ENCODE measurements at places on chromosomes 1 and 21.

- DNase-seq, result no peak
These were observed 107.7 kb upstream of the SLC5A9 start for GRCh38 chr1:48114596-48115382.

- no peak for DNase-seq
These were observed 7.5 kb downstream of the SLC19A1 start for GRCh38 chr21:45534636-45535331.

- no peak for DNase-seq
These were observed 7.9 kb downstream of the MIB2 start for GRCh38 chr1:1623181-1623630.

DNA sequence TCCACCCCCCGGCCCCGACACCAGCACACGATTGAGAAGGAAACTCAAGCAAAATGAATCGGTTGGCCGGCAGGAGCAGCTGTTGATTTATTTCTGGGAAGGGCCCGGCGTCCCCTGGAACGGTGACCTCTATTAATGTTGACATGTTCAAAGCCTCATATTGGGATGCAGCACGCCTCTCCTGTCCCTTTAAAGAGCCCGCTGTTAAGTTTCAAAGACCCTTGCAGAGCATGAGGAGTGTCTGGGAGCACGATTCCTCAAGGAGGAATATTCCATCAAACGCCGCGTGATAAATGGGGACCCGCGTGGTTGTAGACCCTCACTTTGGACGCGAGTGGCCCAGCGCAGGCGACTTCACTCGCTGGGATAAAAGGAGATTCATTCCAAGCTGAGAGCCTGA, 21.5 kb upstream of the ACTL8 start:
- no peak for DNase-seq

- DNase-seq, result no peak
These were observed 6.4 kb downstream of the TCHH start for GRCh38 chr1:152108882-152109222.

DNA sequence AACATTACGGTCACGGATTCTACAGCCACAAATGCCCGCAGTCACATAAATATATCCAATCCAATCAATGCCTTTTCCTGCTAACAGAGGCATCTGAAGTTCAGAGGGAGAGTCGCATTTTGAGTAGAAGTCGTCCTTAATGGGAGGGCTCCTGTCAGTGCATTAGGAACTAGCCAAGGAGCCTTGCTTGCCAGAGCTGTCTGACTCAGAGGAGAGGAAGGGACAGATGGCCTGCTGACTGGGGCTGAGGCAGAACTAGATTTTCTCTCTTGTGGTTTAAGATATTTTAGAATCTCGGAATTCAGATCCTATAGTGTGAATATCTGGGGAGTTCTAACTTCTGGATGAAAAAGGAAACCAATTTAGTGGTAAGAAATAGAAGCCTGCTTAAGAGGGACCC, 10.6 kb downstream of the XKR8 start:
- no peak for DNase-seq

DNA sequence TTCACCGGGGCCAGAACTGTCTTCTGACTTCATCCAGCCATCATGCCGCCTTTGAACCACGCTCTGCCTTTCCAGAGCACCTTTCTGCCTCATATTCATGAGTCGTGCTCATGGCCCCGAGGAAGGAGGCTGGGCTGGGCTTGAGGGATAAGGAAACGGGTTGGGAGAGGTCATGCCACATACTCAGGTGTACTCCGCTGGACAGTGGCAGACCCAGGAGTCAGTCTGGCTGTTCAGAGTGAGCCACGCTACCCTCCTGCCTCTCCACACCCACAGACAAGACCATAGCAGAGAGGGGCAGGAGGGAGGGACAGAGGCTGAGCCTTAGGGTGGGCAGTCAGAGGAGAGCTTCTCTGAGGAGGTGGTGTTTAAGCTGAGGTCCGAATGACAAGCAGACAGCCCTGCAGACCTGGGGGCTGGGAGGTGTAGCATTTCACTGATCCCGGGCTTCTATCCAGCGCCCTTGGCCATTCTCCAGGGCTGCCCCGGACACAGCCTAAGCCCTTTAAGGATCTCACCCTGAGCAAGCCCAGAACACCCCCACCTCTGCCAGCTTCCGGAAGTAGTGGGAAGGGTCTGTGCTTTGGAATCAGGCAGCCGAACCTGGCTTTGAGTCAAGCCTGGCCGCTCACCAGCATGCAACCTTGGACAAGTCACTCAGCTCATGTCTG, 102.3 kb downstream of the LACTBL1 start:
- DNase-seq, result no peak

- DNase-seq, result no peak
These were observed 42.0 kb downstream of the ELK4 start for GRCh38 chr1:205589618-205590456.

GRCh38 chr1:176719447-176719846, 256.5 kb downstream of the PAPPA2 start:
- no peak for DNase-seq

- DNase-seq, result no peak
These were observed 3.1 kb downstream of the CTXND2 start for GRCh38 chr1:150890033-150890416.

- DNase-seq, result no peak
These were observed 1569.0 kb upstream of the B3GALT2 start for GRCh38 chr1:194755241-194755994.

DNA sequence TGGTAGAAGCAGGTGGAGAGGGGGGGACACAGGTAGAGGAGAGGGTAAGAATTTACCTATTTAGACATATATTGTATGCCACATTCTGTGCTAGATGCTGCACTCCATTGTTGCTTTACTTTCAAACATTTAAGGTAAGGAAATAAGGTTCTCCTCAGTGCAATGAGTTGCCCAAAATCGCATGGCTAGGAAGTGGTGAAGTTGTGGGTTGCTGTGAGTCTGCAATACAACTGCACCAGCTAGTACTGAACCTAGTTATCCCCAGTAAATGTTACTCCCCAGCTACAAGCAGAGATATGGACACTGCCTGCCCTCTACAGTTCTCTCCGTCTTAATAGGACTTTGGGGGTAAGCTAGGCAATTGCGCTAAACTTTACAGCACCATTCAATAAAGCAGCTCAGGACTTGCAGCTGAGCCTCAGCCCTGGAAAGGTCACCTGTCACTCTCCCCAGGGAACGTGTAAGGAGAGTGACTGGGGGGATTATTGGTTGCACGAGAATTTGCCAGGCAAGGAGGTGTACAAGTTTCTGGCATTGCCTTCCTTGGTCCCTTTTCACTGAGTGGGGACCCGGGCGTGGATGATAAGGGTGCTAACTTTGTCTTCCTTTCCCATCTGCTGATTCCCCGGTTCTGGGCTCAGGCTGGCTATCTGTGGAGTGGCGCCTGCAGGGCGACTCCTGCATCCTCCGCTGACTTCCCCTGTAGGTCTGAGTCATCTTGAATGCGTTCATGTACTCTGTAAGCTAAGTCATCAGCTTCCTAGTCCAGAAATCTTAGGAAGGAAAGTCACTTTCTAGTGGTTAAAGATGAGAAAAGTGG, 71.3 kb upstream of the CNTN2 start:
- no peak for DNase-seq

GRCh38 chr21:24023936-24024335, 1583.3 kb downstream of the MRPL39 start:
- DNase-seq, result no peak

DNA sequence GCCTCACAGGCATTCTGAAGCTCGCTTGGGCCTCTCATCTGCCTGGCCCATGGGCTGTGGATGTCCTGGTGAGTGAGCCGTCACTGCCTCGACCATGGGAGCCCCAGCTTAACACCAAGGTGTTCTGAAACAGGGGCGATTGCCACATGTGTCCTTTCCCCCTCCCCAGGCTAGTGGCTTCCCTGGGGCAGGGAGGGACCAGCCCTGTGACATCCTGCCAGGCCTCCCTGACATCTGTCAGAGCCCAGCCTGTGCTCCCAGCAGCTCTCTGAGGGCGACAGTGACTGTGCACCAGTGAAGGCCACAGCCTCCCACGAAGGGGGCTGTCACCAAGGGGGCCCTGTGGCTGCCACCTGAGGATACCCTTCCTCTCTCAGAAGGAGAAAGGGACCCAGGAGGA, 35.9 kb upstream of the CCDC27 start:
- DNase-seq, result no peak

GRCh38 chr1:91851130-91852010, 34.6 kb downstream of the TGFBR3 start:
- DNase-seq, result no peak

DNA sequence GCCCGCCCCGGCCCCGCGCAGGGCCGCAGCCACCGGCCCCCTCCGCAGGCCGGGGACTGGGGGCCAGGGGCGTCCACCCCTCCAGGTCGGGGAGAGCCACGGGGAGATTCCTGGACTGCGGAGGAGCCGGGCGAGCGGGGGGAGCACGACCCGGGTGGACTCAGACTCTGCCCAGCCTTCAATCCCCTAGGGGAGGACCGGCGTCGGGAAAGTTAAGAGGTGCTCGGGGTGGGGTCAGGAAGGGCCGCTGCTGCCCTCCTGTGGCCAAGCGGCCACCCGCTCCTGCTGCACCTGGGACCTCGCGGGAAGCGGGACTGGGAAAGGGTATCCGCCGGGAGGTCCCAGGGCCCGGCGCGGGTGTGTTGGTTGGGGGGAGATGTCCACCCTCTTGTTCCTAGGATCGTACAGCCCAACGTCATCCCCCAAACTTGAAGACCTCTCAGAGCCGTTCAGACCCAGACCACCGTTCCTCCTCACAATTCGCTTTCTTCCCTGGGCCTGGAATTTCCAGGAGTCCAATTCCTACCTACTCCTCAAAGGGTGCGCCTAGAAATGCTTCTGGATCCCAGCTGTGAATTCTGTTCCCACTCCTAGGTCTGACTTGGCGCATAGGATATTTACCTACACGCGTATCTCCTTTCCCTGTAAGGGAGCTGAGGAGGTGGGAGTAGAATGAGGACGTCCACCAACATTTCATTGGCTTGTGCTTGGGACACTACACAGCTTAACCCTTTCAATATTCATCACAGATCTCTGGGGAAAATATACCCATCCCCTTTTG, 484 bp upstream of the RHOC start:
- DNase-seq, result peak; percentile 63

GRCh38 chr1:10968411-10968826, 44.0 kb upstream of the TARDBP start:
- no peak for DNase-seq

GRCh38 chr1:23696335-23696989, 4.9 kb downstream of the RPL11 start:
- DNase-seq, result no peak

GRCh38 chr1:203295796-203296195, 9.5 kb upstream of the BTG2 start:
- DNase-seq, result no peak

- DNase-seq, result no peak
These were observed 52.5 kb downstream of the NBPF6 start for GRCh38 chr1:108502624-108503023.

GRCh38 chr1:218249338-218250140, 35.6 kb upstream of the RRP15 start:
- no peak for DNase-seq

GRCh38 chr1:161020509-161021164, at the start of gene F11R:
TSS of gene F11R (minus strand) at chr1:161021152. CDS start at chr1:161021073, 79 bp downstream.
- DNase-seq, result peak; percentile 37

DNA sequence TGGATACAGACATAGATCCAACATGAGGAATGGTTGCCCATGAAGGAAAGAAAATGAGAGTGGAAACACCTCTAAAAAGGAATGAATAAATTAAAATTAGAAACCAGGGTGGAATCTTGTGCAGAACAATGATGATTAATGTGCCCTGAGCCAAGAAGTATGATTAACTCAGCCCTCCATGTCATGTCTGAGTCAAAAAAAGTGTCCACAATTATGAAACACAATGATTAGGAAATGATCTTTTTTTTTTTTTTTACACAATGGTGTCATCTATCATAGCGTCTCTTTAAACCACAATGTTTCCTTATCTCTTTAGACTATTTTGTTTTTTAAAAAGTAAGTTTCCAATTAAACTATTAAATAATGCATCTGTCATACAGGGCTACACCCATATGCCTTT, 78.9 kb upstream of the RAB4A start:
- no peak for DNase-seq

GRCh38 chr1:27545271-27545670, 55.3 kb upstream of the WASF2 start:
- no peak for DNase-seq

- no peak for DNase-seq
These were observed 477.2 kb upstream of the CAMK1G start for GRCh38 chr1:209106237-209106741.

GRCh38 chr1:8871965-8872399, 6.5 kb downstream of the ENO1 start:
- no peak for DNase-seq

DNA sequence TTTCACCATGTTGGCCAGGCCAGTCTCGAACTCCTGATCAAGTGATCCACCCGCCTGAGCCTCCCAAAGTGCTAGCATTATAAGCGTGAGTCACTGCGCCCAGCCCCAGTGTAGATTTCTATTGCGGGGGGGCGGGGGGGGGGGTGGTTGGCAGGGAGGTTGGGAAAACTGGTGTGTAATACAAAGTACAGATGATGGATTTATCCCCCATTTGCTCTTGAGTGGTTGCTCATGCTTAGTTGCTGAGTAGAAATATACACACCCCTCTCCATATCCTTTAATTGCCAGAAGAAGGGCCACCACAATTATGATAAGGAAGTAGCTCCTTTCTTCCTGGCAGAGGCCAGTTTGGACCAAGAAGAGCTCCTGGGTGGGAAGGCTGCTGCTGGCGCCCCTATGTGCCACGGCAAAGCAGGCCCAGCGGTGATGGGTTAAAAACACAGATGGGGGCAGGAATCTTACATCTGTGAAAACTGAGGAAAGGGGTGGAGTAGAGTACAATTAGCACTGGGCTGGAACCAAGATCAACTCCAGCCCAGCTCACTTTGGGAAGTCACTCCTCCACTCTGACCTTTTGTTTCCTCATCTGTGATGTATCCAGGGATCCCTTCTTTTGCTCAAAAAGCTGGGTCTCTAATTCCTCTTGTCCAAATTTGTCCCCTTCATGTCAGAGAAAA, 55.2 kb downstream of the MRPL37 start:
- no peak for DNase-seq

- DNase-seq, result no peak
These were observed 67.5 kb downstream of the SDC3 start for GRCh38 chr1:30840904-30841598.

DNA sequence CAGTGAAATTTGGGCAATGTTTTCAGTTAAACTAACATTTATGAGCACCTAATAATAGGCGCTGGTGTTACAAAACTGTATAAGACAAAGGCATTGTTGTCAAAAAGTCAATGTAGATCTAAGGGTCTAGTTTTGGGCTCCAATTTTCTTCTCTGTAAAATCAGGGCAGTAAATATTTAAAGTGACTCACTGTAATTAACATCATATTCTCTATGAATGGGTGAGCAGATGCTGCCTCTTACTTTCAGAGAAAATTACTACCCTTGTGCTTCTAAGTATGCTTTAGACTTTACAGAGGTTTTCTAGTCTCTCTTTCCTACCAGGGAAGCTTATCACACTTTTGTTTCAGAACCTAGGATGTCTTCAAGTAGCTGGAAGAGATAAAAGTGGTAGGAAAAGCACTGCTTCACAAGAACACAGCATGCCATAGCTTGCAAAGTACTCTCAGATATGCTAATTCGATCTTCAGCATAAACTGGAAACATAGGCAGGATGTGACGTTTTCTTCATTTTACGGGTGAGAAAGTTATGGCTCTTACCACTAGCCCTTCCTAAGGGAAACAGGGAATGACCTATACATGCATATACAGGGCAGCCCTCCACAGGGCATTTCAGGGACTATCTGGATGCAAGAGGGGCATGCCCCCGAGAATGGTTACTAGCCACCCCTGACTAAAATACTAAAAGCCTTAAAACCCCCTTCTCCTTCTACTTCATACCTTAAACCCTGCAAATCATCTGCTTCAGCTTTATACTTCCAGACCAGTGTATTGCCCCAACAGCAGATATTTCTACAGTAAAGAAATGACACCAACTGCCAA, 2.6 kb downstream of the C1orf116 start:
- DNase-seq, result no peak

GRCh38 chr1:198447468-198447867, 93.0 kb downstream of the ATP6V1G3 start:
- no peak for DNase-seq
